Cerebellar nuclear complex (tissue), 1 donor: ENCODE measurements at places on chromosomes 7 and 10.

GRCh38 chr10:124824507-124824906 is 22.9 kb downstream of the ABRAXAS2 start:
- DNase-seq, result no peak

- no peak for DNase-seq
Observed at GRCh38 chr10:6017781-6018354, 40.5 kb upstream of the IL15RA start.

GRCh38 chr7:6646465-6646864 is 9.3 kb downstream of the ZNF316 start:
- DNase-seq, result no peak

DNA sequence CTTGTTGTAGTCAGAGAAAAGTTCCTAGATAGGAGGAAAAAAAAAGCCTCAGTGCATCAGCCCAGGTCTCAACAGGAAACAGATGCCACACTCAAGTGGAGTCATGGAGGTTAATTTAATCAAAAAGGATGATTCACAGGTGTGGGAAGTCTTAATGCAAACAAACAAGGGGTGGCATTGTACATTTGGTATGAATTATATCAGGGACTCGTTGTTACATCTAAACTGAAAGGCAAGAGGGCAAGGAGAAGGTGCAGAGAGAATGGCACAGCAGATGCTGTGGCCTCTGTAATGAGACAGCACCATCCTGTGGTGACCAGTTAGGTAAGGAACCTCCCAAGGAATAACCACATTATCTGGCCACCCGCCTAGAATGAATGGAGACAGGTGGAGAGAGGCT is 133.7 kb downstream of the PTPRZ1 start:
- no peak for DNase-seq

- no peak for DNase-seq
Observed at GRCh38 chr7:126840869-126841268, 411.9 kb downstream of the GRM8 start.

DNA sequence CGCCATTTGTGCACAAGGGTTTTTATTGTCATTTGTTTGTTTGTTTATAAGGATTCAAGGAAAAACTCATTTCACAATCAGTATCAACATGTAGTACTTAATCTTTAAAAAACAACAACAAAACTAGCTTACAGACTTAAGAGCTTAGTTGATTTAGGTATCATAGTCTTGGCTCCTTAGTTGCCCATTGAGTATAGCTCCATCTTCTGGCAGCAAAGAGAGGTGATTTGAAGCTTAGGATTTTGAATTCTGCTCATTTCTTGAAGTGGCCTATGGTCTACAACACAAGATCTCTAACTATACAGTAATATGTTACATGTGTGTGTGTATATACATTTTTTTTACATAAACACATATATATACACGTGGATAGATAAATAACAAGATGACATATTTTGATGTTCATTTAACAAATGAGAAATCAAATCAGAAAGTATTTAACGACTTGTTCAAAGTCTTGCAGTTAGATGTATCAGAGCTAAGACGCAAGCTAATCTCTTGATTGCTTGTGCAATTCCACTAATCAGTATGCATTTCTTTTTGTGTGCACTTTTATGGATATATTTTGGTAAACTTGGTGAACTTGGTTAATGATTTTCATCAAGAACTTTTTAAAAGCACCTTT is 307.3 kb downstream of the CAMK1D start:
- DNase-seq, result no peak

DNA sequence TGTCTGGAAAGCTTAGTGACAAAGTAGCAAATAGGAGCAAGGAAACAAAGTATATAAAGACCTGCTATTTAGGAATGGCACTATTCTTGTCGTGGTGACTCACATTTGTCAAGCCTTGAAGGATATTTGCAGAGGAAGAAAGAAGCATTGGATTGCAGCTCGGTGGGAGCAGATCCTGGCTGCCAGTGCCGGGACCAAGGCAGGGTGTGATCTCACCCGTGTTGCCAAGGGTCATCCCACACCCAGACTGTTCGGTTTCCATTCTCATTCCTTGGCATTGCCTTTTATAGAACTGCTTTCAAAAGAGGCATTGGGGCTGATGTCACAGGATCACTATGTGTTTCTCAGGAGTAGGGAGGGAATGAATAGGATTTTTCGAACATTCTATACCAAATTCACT is 176.2 kb downstream of the GALNT17 start:
- DNase-seq, result no peak

DNA sequence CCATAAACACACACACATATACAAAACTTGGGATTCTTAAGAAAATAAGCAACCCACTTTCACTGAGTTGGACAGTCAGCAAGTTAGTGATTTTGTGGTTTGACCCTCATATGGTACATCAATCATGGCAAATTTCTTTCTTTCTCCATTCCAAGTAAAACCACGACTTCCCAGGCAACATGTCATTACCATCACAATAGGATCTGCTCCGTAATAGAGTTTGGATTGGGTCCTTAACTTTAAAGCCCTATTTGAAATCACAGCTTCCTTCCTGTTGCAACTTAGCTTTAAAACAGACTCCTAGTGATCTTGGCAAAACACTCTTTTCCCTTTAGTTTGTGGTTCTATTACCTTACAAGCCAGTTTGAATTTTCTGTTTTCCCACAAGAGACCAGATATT is 483.6 kb downstream of the INHBA start:
- DNase-seq, result no peak
